NCI-H1048 (cell line): ENCODE measurements at places on chromosomes 12 and 14.

GRCh38 chr14:95901054-95901453 is 24.4 kb downstream of the TUNAR start:
- no peak for DNase-seq

DNA sequence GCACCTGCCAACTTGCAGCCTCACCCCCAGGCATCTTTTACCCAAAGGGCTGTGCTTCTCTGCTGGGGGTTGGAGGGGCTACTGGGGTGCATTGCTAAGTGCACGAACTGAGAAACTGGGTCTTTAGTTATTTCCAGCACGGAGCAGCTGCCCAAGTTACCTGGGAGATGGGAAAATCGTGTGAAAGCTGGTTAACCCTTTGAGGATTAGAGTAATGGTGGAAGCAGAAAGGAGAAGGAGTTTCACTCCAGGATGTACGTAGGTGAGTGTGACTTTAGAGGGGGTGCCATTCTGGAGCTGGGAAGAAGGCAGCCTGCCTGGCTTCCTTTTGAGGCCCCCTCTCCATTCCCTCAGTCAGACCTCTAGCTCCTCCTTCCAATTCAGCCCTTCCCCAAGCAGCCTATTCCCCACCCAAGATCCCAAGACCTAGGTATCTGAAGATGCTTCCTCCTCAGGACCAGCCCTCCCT is 1.0 kb upstream of the ADCY6 start:
- no peak for DNase-seq

- no peak for DNase-seq
Observed at GRCh38 chr12:54486173-54486867, 11.2 kb upstream of the NCKAP1L start.

- DNase-seq, result no peak
Observed at GRCh38 chr14:56570295-56570694, 9.3 kb upstream of the TMEM260 start.

GRCh38 chr12:32877601-32878459 is 18.7 kb downstream of the PKP2 start:
- no peak for DNase-seq
